ENCODE measurements at places on chromosomes 7 and 10.

DNA sequence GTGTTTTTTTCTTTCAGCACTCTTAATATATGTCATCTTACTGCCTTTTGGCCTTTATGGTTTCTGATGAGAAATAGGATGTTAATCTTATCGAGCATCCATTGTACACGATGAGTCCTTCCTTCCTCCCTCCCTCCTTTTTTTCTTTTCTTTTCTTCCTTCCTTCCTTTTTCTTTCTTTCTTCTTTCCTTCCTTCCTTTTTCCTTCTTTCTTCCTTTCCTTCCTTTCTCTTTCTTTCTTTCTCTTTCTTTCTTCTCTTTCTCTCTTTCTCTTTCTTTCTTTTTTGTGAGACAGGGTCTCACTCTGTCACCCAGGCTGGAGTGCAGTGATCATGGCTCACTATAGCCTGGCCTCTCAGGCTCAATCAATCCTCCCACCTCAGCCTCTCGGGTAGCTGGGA, 8.4 kb downstream of the RPEL1 start:
- DNase-seq: no peak

DNA sequence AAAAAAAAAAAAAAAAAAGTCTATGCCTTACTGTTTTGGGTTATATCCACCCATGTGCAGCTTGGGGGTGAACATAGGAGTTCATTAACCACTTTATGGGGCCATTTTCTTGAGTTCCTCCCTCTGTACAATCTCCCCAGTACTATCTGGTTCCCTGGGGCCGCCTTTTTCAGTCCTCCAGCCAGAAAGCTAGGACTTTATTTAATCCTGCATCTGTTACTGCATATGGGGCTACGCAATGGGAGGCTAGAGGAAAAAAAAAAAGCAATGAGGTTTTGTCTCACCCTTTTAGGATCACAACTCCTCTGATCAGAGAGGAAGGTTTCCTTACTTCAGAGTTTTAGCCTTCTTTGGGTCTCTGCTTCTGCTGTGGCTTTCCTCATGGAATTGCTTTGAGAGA, 51.0 kb downstream of the BTRC start:
- no peak for DNase-seq

- no peak for DNase-seq
Measured at GRCh38 chr7:150451833-150452461, 1.5 kb downstream of the GIMAP8 start.

DNA sequence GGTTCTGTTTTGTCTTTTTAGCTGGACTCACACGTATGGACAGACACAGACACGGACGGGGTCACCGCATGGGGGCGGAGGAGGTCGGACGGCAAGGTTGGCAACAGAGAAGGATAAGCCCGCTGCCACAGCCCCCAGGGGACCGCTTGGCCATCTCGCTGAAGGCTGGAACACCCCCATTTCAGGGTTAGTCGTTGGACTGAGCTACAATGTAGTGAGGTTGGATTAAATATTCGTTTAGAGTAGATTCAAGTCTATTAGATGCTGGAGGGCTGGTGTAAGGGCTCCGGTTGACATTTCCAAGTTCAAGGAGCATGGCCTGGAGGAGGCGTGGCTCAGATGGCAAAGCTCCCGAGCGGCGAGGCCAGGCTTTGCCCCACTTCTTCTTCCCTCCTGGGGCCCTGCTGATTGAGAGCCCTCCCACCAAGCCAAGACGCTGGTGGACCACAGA, 35.2 kb downstream of the PPIF start:
- no peak for DNase-seq

DNA sequence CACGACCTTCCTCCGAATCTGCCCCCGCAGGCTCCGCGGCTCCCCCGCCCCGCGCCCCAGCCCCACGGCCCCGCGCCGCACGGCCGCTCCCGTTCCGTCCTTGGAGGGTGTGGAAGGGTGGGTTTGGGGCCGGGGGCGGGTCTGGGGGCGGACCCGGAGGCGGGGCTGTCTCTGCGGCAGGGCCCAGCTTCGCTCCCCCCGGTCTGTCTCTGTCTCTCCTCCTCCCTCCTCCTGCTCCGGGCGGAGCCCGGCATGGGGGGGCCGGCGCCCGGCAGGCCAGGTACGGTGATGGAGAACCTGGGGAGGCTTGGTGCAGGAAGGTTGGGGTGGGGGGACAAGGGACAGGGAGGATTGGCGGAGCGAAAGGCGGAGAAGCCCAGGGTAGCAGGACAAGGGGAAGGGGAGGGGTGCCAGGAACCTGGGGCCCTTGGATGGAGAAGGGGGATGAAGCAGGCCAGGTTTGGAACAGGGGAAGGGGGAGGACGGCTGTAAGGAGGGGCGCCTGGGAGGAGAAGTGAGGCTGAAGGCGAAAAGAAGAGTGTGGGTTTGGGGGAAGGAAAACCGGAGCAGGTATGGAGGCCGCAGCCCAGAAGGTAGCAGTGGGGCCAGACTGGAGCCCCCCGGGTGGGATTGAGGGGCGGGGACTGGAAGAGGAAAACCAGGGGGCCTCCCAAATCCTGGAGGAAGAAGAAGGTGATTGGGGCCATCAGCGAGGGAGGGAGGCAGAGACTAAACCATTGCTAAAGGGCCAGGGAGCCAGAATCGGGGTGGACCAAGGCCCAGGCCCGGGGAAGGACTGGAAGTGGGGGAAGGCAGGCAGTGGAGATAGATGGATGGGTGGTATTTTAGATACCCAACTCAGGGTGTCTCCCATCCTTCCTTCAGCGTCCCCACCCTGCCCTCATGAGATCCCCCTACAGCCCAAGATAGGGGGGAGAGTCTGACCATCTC, at the start of gene NYAP1:
NYAP1 (plus strand) TSS at position 206 of the 951 bp plus-strand sequence. CDS start 1,385 bp downstream, outside the sequence.
- DNase-seq: no peak

- no peak for DNase-seq
Measured at GRCh38 chr7:29639886-29640595, 76.4 kb downstream of the PRR15 start.

DNA sequence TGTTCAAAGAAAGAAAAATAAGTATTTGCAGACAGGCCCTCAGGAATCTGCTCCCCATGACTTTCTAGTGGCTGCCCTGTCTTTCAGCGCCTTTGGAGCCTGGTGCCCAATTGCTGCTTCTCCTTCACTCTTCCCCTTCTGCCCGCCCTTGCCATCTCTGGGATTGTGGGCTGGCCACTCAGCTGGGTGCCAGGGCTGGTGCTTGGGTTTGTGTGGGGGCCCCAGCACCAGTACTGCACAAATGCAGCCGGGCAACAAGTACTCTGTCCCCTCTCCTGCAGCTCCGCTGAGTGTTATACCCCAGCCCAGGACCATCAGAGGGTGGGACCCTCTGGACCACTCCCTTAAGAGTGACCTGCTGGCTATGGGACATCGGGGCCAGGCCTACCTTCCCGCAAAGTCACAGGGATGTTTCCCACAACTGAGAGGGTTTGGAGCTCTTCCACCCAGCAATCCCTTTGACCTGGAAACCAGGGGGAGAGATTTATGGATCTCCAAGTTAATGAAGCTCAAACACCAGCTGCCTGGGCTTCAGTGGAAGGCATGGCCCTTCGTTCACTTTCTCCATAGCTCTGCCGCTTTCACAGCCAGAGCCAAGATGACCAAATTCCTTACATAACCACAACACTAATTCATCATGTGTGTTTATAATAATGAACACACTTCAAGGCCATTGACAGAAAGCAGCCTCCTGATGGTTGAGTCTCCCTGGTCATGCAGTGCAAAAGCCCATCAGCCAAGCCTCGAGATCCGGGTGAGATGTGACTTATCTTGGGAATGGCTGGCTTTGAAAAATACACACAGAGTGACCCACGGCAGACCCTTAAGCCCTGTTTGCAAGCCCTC, 313.9 kb upstream of the ZNF32 start:
- no peak for DNase-seq

DNA sequence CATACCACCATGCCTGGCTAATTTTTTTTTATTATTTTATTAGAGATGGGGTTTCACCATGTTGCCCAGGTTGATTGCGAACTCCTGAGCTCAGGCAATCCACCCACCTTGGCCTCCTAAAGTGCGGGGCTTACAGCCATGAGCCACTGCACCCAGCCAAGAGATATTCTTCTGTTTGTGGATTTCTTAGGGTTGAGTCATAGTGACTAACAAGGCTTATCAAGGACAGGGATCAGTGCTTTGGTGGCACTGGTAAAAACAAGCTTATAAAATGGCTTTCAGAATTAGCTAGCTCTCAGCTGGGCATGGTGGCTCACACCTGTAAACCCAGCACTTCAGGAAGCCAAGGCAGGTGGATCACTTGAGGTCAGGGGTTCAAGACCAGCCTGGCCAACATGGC, 122.4 kb downstream of the ZNF248 start:
- DNase-seq: no peak

- DNase-seq: no peak
Measured at GRCh38 chr7:662576-662975, 63.9 kb upstream of the DNAAF5 start.

DNA sequence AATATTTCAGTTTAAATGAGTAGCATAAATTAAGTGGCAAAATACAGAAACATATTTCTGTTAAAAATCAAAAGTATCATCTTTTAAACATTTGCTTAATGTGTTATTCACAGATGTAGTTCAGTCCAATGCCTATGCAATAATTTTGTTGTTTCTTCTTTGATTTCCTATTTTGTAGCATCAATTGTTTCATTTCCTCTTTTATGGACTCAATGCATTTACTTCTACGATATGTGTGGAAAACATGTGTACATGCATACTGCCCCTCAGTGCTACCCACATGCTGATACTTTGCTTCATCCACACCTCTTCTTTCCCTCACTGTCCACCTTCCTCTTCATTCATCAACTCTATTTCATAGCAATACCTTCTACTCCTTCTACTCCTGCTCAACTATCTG, 108.1 kb downstream of the PTN start:
- DNase-seq: no peak

DNA sequence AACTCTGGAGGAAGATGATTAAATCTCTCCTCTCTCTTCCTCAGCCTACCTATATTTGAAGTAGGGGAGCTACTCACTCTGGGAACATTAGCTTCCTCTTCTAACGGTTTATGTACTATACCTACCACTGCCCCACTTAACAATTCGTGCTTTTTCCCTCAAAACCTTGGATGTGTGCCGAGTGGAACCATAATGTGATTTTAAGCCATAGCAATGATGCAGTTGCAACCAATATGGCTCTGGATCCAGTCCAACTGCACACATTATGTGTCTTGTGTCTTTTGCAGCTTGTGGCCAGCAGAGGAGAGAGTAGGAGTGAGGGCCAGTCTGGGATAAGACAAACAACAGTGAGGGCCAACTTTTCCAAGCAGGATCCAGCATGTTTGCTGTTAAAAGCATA, 170.7 kb downstream of the GATA3 start:
- no peak for DNase-seq

GRCh38 chr10:16835228-16835627, 18.0 kb upstream of the RSU1 start:
- no peak for DNase-seq

- no peak for DNase-seq
Measured at GRCh38 chr10:24344279-24344678, 135.3 kb downstream of the KIAA1217 start.

GRCh38 chr7:55019691-55020465, 1.1 kb downstream of the EGFR start:
- DNase-seq: no peak

DNA sequence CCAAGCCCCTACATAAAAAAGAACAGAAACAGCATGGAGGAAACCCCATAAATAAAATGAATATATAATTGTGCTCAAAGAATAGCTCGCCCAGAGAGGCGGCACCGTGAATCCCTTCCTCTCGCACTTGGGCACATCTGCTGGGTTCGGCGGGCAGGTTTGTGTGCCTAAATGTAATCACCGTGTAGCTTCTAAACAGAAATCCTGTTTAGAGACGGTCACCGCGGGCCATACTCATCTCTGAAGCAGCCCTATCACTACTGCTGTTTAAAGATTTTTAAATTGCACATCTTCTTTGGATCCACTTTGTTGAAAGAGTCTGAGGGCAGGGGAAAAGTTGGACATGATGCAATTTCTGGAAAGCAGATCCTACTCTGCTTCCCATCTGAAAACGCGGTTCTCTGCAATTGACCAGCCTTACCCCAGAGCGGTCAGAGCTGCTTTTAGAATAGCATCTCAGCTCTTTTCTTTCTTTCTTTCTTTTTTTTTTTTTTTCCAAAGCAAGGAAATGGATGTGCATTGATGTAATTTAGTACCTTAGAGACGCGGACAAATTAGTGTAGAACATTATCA, 6.4 kb downstream of the DRGX start:
- no peak for DNase-seq

GRCh38 chr10:44326474-44327030, 58.3 kb downstream of the CXCL12 start:
- no peak for DNase-seq

GRCh38 chr7:82506702-82507101, 63.1 kb upstream of the CACNA2D1 start:
- DNase-seq: no peak

DNA sequence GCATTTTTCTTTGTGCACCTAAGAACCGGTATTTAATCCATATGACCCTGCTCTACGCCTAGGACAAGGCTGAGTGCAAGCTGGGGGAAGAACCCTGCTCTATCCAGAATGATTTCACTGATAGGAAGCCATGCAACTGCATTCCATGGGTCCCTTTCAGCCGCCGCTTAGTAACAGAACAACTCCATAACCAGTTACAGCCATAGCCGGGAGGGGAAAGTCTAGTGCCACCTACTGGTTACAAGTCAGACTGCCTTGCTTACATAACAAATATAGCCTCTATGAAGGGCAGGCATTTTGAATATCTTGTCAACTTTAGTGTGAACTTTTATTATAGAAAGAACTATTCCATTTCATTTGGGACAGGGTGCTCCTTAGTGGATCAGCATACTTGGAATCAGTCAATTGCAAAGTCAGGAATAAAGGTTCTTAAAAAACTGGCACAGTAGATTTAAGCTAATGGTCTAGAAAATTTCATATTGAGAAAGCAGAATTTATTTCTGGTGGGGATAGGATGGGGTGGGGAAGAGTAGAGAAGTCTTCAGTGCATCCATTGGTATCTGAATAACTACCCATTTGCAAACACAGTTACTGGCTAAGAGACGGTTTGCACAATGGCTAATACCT, 521.7 kb downstream of the ADRA2A start:
- peak; percentile 6 for DNase-seq

GRCh38 chr7:26351171-26351570, 59.5 kb downstream of the SNX10 start:
- DNase-seq: no peak

DNA sequence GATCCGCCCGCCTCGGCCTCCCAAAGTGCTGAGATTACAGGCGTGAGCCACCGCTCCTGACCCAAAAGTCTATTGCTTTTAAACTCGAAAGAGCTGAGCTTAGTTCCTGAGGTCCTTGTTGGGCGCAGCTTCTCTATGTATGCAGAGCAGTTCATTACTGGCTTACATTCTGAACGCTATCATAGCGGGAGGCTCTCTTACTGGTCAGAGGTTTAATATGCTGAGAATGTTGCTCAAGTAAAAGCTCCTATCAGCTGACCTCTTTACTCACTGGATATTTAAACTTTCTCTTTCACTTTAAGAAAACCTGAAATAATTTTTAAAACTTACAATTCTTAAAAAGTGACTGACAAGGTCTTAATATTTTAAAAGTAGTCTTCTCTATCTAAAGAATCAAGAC, 160.8 kb upstream of the WNT16 start:
- no peak for DNase-seq

- DNase-seq: no peak
Measured at GRCh38 chr7:131057794-131058070, 269.9 kb upstream of the MKLN1 start.

- DNase-seq: peak; percentile 61
Measured at GRCh38 chr7:38335492-38336147, 62.2 kb upstream of the TARP start.

- DNase-seq: no peak
Measured at GRCh38 chr7:104160375-104160774, 47.4 kb downstream of the ORC5 start.

- no peak for DNase-seq
Measured at GRCh38 chr7:101081432-101081831, 3.8 kb upstream of the TRIM56 start.

All from stimulated activated CD4-positive, alpha-beta T cell treated with anti-CD3 and anti-CD28 coated beads, Interleukin-1b, Interleukin-23, amount 100 ng/mL, for 1 hour (primary cell).